ENCODE measurements at places on chromosomes 1 and 21.
A peak's percentile ranks its signal among the peaks of the same experiment; 100 is the strongest.

GRCh38 chr1:77273891-77274290 lies 7.9 kb upstream of the AK5 start:
- DNase-seq = no peak

DNA sequence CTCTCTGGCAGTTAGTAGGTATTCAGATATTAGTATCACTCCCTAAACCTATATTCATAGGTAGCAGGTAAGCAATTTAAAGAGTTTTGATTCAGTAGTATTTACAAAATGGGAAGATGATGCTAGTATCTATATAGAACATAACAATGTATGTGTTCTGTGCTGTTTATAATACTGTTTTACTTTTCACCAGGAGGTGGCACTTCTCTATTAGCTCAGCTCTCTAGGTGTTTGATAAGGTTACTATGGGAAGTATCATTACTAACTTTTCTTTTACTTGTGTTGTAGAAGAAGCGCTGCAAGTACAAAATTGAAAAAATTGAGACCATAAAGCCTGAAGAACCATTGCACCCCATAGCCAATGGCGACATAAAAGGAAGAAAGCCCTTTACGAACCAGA lies 49.4 kb upstream of the FASLG start:
- peak; percentile 28 for DNase-seq

DNA sequence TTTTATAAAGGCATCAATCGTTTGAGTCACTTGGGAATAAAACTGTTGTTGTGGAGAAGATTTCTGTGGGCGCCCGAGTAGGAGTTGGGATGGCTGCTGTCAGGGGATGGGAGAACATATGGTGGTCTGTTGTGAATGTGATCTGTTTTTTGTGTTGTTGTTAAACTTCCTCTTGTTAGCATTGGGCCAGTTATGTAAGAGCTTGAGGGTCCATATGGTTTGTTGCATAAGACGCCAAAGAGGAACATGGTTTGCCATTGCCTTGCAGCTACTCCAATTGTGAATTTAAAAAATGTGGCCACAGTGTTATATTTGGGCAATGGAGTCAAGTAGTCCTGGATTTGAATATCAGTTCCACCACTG lies 136.1 kb upstream of the JUN start:
- no peak for DNase-seq

DNA sequence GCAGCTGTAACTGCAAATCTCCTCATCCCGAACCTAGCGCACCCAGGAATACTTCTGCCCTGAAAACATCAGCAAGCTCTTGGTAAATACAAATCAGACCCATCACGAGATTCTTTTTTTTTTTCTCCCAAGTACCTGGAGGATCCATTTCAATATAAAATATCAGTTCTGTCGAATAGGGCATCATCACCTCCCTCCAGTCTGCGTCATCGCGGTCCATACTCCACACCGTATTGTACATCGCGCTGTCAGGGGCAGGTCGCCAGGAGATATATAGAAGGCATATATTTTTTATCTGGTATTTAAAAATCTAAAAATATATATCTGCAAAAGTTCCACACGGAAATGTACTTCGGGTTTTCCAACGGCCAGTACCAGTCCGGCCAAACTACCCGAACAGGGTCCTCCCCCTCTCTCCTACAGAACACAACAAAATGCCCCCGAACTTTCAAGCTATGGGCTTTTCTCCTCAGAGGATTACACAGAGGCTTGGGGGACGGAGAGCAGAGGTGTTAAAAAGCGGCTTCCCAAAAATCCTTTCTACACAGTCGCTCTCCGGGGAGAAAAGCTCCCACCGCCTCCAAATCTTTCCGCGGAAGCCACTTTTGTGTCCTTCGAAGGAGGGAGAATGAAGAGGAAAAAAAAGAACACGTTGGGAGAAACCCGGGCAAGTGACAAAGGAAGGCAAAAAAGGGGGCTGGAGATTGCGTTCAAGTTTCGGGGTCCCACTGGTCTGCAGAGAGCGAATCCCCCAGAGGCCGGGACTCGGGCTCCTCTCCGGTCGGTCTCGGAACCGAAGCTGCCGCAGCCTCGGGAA lies 509 bp downstream of the PIK3R3 start:
- no peak for DNase-seq

DNA sequence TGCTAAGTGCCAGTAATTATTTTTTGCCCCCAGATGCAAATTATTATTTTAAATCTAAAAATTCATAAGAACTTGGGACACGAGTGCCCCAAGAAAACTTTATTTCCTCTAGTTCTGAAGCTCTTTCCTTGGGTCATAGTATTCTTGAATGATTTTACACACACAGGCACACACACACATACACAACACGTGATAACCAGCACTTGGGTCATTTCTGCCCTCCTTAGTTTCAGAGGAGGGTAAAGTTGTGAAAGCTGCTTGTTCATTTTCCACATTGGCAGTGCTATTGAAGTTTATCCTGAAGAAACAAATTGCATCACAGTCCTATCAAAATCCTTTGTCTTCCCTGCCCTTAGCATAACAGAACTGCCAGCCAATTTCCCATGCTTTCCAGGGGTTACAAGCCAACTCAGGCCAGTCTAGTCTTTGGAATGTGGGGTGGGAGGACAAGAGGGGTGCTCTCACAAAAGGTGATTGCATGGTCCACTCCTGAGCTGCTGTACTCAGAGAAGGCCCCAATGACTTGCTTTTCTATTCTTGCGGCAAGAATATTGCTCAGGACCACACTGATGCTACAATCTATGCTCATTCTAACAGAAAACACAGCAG lies 98.5 kb upstream of the POGK start:
- no peak for DNase-seq

Measured in HFFc6 (cell line).